ENCODE measurements at places on chromosomes 12 and 14.

GRCh38 chr12:114340231-114340630, 65.7 kb downstream of the TBX5 start:
- no peak for DNase-seq

DNA sequence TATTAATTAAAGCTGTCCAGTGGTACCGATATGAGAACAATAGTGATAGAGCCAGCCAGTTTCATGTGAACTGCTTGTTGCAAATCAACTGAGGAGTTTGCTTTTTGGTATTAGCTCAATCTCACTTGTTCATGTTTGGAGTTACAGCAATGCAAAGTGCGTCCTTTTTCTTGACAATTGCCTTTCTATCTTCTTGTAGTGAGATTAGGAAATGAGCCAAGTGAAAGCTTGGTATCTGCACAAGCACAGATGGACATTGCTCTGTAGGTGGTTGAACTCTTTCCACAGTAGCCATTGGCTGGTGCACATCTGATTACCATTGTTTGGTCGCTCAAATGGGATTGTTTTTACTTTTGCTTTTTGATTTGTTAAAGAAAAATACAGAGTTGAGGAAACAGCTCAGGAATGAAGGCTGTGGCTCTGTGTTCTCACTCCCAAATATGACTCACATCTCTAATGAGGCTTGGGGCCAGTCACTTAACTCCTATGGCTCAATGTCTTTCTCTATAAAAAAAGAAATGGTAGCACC, 241.4 kb downstream of the BMP4 start:
- DNase-seq = no peak

GRCh38 chr14:61203081-61203753, 77.9 kb downstream of the TMEM30B start:
- no peak for DNase-seq

DNA sequence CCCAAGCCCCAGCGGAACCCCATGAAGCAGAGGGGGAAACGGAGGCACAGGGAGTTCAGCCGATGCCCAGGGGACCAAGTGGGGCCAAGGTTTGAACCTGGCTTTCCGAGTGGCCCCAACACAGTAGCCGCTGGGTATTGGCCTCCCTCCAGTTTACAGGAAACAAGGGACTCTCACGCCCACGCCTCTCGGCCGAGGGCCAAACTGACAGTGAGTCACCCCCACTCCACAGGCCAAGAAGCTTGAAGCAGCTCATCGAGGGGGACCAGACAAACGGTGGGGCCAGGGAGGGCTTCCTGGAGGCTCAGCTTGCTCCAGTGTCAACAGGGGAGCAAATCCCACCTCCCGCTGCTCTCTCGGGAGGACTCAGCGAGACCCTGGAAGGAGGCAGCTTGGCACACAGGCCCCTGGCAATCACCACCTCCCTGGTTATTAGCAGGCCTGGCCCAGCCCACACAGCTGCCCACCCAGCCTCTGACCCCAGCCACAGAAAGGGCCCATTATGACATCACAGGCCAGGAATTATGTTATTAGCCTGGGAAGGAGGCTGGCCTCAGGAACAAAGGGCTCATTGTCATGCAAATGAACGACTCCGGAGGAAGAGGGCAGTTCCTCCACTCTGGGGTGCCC, 54.6 kb downstream of the NCOR2 start:
- DNase-seq = no peak

GRCh38 chr12:53483225-53483978, 15.9 kb downstream of the MAP3K12 start:
- peak; percentile 15 for DNase-seq

DNA sequence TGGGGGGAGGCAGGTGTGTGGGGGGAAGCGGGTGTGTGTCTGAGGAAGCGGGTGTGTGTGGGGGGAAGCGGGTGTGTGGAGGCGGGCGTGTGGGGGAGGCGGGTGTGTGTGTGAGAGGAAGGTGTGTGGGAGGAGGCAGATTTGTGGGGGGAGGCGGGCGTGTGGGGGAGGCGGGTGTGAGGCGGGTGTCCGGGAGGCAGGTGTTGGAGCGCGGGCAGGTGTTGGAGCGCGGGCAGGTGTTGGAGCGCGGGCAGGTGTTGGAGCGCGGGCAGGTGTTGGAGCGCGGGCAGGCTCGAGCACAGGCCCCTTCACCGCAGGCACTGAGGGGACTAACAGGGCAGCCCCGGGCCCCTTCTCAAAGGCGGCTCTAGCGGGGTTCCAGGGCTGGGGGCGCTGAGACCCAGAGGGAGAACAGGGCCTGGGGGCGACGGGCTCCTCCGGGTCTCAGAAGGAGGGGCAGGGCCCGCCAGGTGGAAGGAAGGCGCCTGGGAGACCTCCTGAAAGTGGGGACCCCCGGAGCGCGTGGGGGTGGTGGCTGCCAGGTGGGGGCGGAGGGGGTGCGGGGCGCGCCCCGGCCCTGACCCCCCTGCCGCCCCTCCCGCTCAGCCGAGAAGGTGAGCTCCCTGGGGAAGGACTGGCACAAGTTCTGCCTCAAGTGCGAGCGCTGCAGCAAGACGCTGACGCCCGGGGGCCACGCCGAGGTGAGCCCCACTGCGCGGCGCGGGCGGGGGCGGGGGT, 3.2 kb downstream of the CRIP2 start:
- no peak for DNase-seq

DNA sequence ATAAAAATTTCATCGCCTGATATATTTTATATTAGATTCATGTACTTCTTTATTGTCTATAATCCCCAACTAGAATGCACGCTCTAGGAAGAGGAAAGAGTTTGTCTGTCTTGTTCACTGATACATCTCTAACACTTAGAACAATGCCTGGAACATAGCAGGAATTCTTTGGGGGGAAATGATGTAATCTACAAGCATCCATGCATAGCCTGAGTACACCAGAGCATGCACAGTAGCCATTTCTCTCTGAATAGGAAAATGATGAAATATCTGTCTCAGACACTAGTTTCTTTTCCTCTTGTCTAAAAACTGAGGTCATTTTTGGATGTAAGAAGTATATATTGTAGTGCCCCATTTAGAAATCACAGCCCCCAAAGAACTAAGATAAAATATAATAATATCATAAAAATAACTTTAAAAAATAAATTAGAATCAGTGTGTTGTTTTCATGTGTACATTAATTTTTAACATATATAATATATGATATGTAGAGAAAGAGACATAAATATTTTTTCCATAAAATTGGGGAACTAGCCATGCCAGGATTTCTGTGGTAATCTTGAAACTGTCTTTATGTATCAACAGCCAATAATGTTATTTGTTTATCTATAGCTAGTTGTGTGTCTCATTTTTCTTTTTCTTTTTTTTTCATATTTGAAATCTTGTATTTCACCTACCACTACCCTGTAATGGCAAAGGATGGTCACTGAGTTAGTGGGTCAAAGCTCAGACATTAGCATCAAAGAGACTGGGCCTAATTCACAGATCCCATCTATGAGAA, 155.6 kb upstream of the TMCC3 start:
- DNase-seq = no peak

DNA sequence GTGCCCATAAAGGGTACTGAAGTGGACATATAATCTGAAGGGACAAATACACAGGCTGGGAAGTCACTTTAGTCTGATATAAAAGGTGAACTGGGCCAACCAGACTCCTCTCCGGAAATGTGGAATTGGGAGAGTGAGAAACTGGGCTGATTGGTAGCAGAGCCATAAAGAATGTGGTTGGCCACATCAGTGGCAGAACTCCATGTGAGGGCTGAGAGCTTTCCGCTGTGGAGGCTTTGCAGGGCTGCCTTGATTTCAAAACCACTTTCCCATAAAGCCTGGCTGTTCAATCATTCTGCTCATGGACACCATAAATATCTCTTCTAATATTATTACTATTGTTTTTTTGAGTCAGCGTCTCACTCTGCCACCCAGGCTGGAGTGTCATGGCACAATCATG, 220.3 kb downstream of the MON2 start:
- DNase-seq = no peak

- DNase-seq = peak; percentile 32
These were observed 15.3 kb downstream of the VPS37B start for GRCh38 chr12:122880668-122881067.

DNA sequence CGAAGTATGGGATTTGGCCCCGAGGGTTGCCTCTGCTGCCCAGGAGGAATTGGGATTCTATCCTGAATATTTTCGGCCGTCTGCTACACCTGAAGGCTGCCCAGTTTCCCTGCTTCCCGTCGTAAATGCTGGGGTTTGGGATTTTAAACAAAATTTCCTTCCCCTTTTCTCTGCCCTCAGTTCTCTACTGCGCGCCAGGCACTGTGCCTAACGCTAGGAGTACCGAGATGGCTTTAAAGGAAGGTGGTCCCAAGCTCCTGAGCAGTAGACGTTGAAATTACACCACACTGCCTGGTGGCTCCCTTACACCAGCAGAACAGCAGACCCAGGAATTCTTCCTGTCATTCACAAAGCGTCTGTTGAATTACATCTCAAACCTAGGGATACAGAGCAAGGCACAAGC, 566 bp upstream of the PRDM4 start:
- DNase-seq = no peak

DNA sequence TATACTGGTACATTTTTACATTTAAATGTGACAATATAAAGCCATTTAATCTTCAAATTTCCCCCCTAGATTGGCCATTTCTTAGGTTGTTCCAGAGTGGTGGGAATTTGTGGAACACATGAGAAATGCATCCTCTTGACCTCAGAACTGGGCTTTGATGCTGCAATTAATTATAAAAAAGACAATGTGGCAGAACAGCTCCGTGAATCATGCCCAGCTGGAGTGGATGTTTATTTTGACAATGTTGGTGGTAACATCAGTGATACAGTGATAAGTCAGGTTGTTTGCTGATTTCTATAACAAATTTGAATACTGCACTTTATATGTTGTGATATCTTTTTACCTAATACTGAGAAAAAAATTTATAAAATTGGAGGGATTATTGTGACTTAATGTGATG, 7.6 kb upstream of the ZNF410 start:
- DNase-seq = no peak

GRCh38 chr12:76590131-76590530, 30.6 kb upstream of the OSBPL8 start:
- no peak for DNase-seq

DNA sequence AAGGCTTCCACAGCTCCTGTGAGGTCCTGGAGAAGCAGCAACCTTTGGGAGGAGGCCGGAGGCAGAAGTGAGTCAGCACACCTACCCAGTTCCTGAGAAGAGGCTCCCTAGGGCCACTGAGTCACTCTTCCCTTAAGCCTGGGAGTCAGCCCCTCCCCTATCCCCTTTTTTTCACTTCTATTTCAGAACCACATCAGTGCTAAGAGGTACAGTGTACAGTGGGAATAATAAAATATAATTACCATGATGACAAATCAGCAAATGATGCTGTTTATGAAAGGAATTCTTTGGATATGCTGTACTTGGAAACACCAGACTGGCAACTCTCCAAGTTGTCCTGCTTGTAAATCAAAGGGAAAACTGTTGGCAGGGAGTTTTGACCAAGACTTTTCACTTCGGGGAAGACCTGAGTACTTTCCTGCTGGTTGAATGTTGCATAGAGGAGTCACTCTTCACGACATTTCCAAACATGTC, 7.8 kb upstream of the TBPL2 start:
- DNase-seq = no peak

- DNase-seq = no peak
These were observed 2.0 kb downstream of the RFLNA start for GRCh38 chr12:124296916-124297351.

DNA sequence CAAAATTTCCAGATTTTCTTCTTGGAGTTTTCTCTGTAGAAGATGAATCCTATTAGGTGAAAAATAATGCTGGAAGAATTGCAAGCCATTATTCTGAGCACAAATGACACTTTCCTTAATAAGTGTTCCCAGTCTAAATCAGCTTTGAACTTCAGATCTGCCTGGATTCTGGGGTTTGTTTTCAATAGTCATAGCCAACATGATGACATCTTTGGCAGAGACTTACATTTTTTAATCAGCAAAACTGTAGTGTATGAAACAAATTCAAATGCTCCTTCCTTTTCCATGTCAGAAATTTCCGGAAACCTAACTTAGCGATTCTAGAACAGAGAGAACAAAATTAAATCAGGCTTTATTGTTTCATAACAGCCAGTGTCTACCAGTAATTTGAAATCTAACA, 88.5 kb downstream of the TSPAN8 start:
- no peak for DNase-seq

DNA sequence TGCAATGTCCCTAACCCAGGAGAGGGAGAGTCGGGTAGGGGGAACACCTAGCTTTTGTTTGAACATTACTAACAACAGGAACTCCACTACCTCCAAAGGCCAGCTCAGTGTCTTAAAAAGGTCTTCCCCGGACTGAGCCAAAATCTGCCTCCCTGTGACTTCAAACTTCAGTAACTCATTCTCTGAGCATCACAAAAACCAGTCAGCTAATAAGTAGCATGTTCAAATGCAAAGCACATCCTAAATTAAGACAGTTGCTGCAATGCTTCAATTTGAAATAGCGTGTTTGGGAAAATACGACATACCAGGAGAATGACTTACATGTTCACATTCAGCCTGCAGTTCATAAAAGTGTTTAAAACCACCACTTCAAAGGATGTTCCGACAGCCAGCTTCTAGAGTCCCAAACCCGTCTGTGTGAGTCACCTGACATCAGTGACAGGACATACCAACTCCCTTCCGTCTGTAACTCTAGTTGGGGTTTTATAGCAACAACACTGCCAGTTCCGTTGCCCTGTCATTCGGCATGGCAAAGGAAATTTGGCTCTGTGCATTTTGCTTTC, 13.0 kb downstream of the ZFP36L1 start:
- no peak for DNase-seq

DNA sequence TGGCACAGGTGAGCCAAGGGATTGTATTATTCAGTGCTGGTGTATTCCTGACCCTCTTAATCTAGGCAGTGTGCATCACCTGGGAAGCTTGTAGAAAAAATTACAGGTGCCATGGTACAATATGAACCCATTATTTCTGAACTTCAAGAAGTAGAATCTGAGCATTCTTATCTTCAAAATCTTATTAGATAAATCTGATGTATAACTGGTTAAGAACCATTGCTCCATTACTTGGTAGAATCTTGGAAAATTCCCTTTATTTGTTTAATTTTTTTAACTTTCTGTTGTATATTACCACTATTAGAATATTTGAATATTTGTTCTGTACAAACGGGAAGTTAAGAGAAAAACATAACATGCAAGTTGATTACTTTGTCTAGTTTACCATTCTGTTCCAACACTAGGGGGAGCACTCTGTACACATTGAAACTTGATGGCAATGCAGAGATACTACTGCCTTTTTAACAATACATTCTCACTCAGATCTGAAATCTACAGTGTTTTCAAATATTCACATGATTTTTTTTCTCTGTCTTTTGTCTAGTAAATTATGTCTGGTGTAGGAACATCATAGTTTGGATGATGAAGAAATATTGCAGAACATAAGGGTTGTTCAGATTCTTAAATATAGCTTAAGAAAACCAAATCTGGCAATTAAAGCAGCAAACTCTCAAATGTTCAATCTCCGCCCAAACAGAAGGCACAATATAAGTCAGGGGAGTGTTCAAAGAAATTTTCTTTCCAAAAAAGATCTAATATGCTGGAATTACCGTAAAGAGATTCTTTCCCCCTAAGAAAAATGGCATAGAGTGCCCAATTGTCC, 196.6 kb downstream of the PCNX1 start:
- peak; percentile 59 for DNase-seq

GRCh38 chr12:4874671-4875070, 35.0 kb upstream of the KCNA1 start:
- no peak for DNase-seq

Data from NCI-H526 (cell line).